NCI-H345 (cell line): ENCODE measurements at places on chromosomes 6 and 20.

DNA sequence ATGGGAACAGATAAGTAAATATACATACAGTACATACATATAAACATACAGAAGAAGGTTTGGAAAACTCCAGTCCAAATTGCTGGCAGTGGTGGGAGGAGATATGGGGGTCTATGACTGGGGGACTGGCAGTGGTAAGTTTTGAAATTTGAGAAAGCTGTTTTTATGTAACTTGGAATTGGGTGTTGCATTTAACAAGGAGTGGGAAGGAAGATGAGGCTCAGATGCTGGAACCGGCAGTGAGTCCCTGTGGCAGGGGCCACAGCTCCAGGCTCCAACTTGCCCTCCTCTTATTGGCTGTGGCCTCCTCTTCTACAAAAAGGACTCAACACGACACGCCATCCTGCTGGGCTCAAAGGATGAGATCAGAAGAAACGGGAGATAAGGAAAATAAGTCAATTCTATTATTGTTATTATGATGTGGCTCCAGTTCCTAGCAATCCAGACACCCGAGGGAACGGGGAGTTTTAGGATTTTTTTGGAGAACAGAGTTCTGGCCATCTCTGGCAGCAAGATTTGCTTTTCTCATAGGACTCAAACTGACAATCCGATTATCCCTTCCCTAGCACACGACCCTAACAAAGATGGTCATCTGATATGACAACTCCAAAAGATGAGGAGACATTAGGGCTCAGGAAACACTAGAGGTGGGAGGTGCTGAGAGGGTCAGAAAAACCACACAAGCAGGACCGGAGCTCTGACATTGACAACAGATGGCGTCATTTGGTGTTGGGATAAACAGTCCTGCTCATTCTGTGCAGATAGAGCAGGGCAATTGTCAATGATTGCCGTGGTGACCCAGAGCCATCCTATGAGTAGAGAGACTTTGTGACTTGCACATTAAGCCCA, 6.0 kb upstream of the TGM2 start:
- no peak for DNase-seq

GRCh38 chr6:11080296-11080695, 13.3 kb upstream of the SMIM13 start:
- DNase-seq, result no peak

DNA sequence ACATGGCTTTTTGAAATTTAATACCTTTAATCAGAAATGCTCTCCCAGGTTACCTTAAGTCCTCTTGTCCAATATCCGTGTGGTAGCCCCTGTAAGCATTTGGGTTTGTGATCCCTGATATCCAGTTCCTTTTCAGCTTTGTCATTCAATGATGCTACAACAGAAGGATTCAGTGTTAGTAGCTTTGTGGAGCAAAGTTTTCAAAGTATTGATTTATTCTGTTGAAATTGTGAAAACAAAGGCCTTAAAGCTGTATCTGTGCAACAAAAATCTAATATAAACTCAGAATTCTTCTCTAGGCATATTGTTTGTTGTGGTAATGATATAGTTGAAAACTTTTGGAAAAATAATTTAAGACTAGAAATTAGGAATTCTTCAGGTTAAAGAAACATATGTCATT, 91.9 kb downstream of the ADGRB3 start:
- DNase-seq, result no peak

DNA sequence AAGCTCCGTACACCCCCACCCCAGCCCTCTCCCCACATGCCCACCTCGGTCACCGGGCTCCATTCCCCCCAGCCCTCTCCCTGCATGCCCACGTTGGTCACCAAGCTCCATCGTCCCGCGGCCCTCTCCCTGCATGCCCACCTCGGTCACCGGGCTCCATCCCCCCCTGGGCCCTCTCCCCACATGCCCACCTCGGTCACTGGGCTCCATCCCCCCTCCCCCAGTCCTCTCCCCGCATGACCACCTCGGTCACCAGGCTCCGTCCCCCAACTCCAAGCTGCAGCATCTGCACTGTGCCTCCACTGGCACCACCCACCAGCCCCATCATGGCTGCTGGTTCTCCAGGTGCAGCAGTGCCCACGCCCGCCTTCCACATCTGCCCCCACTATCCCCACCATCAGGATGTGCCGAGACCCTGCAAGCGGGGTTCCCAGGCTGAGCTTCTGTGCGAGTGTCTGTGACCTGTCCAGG, 16.8 kb downstream of the TAF4 start:
- DNase-seq, result no peak

DNA sequence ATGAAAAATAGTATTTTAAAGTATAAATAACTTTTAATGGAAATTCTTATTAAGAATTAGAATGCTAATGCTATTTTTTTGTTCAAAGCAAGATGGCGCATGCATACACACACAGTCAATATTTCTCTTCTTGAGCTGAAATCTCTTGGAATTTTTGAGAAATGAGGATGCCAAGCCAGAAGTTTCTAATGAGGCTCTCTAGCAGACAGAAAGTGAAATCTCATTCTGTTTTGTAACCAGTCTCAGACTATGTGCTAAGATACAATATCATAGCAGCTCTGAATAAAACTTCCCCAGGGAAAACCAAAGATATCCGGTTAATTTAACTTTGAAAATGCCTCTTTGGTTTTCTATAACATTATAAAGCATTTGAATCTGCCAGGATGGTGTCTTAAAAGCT, 97.2 kb upstream of the HDAC2 start:
- no peak for DNase-seq

DNA sequence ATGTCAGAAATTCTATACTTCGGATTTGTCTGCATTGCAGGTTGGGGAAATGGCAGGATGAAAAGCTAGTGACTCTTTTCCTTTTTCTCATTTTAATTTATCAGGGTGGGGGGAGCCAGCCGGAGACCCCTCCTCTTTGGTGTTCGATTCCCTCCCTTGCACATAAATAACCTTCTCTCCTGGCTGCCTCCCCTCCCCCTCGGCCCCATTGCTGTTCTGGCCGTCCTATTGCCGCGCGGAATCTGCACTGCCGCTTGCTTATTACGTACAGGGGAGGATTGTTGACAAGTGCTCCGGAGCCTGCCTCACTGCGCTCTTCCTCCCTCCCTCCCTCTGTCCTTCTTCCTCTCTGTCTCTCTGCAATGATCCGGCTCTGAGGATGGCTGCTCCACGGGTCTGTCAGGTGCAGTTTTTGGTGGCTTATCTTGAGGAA, 154.7 kb downstream of the JARID2 start:
- DNase-seq, result no peak

GRCh38 chr6:68632734-68633133, 2.3 kb upstream of the ADGRB3 start:
- DNase-seq, result no peak

GRCh38 chr6:142459271-142459670, 157.5 kb downstream of the ADGRG6 start:
- DNase-seq, result no peak

GRCh38 chr6:40848868-40849514, 190.0 kb downstream of the UNC5CL start:
- no peak for DNase-seq

DNA sequence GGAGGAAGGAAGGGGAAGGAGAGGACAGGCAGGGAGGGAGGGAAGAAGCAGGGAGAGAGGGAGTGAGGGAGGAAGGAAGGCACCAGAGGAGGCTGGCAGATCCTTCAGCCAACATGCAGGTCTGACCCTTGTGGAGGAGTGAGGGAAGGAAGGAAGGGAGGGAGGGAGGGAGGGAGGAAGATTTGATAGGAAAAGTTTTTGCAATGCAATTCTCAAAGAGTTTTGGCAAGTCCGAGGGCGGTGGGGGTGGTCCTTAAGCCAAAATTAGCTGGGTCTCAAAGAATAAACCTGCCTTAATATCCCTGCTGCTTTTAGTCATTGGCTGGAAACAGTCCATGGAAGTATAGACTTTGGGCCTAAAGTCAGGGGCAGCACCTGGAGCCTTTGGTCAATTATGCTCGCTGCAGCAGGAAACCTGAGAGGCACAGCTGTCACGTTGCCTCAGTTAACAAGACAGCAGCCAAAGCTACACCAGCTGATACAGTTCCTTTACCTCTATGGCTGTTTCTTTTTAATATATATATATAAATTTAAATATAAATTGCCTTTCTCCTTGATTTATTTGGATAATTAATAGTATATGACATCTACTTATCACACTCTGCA, 115.7 kb upstream of the RALGAPA2 start:
- DNase-seq, result peak; percentile 13

DNA sequence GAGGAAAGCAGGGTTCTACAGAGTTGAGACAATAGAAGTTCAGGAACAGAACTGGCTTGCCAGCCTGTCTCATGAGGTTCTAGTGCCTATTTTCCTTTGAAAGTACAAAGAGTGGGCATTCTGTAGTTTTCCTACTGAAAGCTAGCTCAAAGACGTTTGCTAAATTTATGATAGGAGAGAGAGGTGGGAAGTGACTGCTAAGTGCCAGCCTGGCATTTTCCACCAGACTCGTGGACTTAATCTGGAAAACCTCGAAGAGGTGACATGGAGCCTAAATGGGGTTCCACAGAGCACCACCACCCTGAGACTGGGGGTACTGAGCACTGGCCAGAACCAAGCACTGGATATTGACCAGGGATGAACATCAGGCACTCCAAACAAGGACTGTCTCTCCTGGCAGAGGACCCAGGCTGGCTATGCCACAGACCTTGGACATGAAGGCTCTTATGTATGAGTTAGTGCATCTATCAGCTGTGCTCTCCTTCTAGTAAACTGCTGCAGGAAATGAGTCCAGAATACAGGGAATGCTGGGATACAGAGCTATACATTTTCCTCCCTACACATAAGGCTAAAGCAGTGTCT, 7.1 kb downstream of the PEX6 start:
- no peak for DNase-seq

- no peak for DNase-seq
Measured at GRCh38 chr6:87684895-87685654, 17.0 kb downstream of the AKIRIN2 start.

DNA sequence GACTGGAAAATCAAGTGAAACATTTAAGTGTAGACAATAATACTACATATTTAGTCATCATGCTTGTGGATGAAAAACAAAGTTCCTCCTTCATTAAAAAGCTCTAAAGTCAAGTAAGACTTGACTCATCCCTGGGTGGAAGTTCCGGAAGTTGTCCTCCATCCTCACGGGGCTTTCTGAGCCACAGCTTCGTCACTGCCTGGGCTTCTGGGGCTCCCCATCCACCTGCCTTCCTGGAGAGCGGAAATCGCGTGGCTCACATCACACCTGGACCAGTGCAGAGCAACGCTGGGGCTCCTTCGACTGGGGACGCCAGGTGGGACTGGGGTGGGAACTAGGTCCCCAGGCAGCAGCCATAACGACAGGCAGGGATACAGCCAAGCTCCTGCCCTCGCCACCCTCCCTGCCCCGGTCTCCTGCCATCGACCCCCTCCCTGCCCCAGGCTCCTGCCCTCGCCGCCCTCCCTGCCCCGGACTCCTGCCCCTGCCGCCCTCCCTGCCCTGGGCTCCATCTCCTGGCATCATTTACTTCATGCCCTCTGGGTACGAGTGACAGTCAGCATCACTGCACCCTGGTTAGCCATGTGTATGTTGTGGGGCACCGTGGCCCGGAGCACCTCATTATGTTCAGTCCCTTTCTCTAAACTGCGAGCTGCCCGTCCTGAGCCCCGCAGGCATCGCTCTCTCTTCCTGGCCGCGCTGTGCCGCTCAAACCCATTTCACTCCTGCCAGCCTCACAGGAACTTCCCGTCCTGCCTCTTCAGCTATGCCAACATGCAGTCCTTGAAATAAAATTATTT, 12.9 kb downstream of the THBS2 start:
- no peak for DNase-seq

DNA sequence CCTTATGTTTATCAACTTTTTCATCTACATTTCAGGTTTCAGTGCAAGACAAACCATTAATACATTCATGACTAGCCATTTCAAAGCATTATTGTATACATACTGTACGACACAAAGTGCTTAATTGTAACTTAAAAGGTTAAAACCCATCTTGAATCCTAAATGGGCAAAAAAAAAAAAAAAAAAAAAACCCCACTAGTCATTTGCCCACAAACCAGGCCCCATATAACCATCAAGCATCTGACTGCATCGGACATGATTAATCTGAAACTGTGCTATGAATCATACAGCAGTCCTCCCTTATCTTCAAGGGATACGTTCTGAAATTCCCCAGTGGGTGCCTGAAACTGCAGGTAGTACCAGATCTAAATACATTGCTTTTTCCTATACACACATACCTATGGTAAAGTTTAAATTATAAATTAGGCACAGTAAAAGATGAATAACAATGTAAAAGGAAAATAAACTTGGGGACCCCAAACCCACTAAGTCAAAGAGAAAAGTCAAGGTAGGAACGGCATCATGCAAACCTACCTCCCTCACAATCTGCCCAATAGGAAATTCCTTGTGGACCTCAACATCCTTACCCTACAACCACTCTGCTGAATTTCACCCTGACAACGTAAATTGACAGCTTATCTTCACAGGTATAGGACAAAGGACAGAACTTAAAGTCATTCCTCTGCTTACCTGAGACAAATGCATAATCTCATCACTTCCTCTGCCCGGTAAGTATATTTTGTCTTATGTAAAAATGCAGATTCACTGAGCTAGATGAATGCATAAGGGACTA, 14.3 kb downstream of the B4GALT5 start:
- DNase-seq, result no peak

- DNase-seq, result no peak
Measured at GRCh38 chr6:84089552-84089951, 56.0 kb downstream of the MRAP2 start.

GRCh38 chr6:40645043-40645442, 57.9 kb upstream of the LRFN2 start:
- DNase-seq, result no peak

- no peak for DNase-seq
Measured at GRCh38 chr20:17967521-17968365, 851 bp downstream of the SNX5 start.

- DNase-seq, result no peak
Measured at GRCh38 chr6:7559651-7560385, 18.3 kb downstream of the DSP start.

DNA sequence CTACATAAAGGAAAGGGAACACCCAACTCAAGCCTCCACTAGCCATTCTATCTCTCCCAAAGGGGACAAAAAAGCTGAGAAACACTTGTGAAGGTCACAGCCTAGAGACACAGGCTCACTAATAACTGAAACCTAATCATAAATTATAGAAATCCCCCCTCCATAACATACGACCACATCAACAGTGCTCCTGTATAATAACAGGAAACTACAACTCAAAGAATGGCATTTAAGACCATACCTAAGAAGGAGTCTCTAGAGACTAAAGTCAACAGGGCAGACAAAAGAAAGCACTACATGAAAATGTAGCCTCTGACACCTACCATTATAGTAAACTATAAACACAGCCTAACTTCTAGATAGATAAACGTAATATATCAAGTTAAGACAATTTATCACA, 82.7 kb downstream of the THEMIS start:
- no peak for DNase-seq

GRCh38 chr6:90369024-90369519, 72.4 kb upstream of the BACH2 start:
- no peak for DNase-seq

GRCh38 chr6:157236040-157236725, 87.1 kb downstream of the TMEM242 start:
- DNase-seq, result no peak

- DNase-seq, result peak; percentile 45
Measured at GRCh38 chr6:15504581-15505350, 158.1 kb downstream of the DTNBP1 start.

DNA sequence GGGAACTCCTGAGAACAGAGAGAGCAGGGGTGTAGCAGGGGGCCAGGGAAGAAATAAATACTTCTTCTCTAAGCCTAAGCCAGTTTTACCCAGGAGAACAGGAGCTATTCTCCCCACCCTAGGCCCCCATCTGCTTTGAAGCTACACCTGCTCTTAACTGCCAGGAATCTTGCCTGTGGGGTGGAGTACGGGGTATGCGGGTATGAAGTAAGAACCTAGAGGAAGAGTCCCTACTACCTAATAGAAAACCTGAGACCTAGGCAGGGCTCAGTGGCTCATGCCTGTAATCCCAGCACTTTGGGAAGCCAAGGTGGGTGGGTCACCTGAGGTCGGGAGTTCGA, 1.5 kb downstream of the SLC29A1 start:
- no peak for DNase-seq
